ENCODE measurements at places on chromosomes 1 and 21. TPM values are rescaled to one million over a fixed set of nuclear protein-coding genes. Genes with fewer than 3 reads are reported as not detected.

DNA sequence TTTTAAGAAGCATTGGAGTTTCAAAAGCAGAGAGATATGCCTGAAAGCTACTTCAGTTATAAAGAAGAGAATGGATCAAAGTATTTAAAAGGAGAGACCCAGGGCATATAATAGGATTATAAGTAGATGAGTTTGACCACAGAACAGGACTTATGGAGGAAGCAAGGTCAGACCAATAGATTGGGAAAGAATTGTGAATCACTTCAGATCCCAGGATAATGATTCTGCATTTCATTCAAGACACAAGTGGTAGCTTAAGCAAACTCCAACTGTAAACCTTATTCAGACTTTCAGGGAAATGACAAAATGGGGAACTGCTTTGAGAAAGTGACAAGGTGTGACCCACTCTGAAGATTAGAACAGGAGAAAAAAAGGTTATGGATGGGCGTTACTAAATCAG, 18.9 kb upstream of the OR10J5 start:
- DNase-seq, result no peak

GRCh38 chr1:178810585-178810984, 60.3 kb downstream of the ANGPTL1 start:
- DNase-seq, result no peak

- peak; percentile 58 for DNase-seq
Measured at GRCh38 chr21:36479415-36480402, at the start of gene CLDN14. Gene CLDN14 (minus strand): TSS chr21:36480122. CDS start chr21:36461695, 18,427 bp downstream.

- no peak for DNase-seq
Measured at GRCh38 chr21:14758849-14759248, 212.7 kb upstream of the SAMSN1 start.

The FCRL1 gene
- total RNA-seq, result not detected

DNA sequence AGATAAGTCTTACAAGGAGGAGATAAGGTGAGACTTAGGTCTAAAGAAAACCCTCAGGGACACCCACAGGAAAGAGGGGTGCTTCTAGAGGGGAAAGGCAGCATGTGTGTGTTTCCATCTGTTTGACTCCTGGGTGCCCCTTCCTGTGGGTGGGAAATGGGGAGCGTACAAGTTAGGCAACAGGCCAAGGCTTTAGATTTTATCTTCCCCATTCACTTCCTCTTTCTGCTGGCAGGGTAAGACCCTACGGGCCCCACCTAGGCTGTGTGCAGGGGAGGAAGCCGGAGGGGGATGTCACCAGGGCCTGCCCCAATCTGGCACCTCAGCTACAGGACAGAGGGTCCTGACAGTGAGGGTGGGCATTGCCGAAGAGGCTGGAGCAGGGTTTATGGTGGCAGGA, 2.5 kb upstream of the OLIG1 start:
- no peak for DNase-seq

DNA sequence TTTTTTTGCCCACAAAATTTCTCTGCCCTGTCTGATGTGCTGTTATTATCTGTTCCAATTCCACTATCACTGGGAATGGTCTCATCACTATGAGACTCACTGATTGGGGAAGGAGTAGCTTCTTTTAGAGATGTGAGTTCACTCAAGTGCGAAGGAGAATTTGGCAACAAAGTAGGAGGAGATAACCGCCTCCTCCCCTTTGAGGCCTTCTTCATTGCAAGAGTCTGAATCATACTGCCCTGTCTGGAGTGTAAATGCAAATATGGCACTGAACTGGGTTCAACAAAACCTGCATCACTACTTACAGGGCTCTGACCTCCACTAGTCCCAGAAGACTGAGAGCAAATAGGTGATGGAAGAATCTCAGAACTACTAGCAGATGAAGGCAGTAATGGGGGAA, 83.4 kb downstream of the ASH1L start:
- DNase-seq, result peak; percentile 72

DNA sequence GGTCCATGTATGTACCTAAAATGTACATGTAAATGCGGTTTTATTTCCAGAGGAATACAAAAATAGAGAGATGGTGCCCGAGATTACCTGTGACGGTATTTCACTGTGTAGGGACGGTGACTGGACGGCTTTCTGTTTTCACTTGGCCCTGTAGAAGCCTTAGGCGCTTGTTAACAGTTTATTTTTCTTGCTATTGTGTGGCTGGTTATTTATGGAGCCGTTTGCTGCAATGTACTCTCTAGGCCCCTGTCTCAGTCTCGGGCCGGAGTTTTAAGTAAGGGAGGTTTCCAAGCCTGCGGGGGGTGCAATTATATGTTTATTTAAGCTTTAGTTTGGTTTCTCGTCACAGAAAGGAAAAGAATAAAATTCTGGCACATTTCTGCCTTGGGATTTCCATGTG, 413 bp downstream of the EFCAB7 start:
- DNase-seq, result no peak

- DNase-seq, result no peak
Measured at GRCh38 chr1:41894101-41894807, 24.5 kb downstream of the HIVEP3 start.

DNA sequence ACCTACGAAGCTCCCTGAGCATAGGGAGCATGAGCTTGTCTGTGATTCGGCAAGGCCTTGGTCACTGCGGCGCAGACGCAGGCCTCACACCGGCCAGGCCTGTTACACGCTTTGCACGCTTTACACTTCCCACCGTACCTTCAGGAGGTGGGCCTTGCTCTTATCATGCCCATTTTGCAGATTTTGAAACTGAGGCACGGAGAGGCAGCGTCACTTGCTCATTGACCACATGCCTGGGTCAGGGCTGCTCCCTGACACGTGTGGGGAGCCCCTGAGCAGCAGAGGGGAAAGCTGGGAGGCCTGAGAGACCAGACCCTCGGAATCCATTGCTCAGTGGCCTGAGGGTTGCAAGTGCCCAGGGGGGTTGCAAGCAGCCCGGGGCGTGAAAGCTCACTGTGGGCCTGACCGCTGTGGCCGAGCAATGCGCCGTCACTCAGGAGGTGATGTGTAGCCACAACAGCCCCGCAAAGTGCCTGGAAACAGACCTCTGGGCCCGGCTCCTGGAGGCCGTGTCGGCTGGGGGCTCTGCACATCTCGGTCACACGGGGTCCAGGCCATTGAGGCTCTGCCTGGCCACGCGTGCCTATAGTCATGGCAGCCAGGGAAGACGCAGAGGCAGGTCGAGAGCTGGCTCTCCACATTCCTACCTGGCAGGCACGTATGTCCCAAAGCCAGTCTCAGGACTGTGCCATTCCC, 6.9 kb downstream of the ARHGEF16 start:
- no peak for DNase-seq

- DNase-seq, result peak; percentile 10
Measured at GRCh38 chr1:225577241-225577640, 75.7 kb downstream of the ENAH start.

The DPM3 gene
- 29.0 TPM for total RNA-seq

DNA sequence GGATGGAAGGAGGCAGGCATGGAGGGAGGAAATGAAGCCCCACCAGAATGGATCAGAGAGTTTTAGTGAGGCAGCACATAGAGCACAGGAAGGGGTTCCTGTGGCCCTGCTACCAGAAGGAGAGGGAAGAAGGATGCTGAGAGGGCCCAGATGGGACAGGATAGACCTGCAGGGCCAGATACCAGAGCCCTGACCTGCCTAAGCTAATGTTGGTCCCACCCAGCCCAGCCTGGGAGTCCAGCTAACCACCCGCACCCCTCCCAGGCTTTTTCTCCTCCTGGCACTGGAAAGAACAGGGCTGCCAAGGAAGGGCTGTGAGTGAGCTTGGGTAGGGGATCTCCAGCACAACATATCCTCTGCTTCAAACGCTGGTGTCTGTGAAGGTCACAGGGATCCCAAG, 6.9 kb downstream of the NECTIN4 start:
- no peak for DNase-seq

GRCh38 chr1:226964068-226964425, 24.0 kb downstream of the COQ8A start:
- no peak for DNase-seq

The CASP9 gene
- 7.0 TPM for total RNA-seq

- DNase-seq, result no peak
Measured at GRCh38 chr21:37628362-37628761, 261.8 kb downstream of the DYRK1A start.

DNA sequence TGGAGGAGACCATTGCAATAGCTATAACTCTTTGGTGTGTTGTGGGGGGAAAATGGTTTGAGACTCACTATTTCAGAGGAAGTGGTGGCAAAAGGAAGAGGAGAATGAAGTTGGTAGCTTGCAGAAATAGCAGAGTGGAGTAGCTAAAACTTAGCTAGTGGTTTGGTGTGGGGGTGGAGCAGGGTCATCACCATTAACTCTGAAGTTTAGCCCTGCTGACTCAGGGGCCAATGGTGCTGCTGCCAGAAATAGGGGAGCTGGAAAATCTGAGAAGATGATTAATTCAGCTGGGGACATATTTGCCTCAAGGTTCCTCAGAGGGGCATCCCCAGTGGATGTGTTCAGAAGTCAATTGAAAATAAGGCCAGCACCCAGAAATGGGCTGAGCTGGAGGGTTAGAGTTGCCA, 65.4 kb downstream of the RUNX1 start:
- DNase-seq, result peak; percentile 63

The YY1AP1 gene
- total RNA-seq, result 26.4 TPM

GRCh38 chr1:202791077-202791747, 17.0 kb downstream of the KDM5B start:
- DNase-seq, result no peak

GRCh38 chr1:193458628-193459027, 272.2 kb upstream of the B3GALT2 start:
- DNase-seq, result no peak

DNA sequence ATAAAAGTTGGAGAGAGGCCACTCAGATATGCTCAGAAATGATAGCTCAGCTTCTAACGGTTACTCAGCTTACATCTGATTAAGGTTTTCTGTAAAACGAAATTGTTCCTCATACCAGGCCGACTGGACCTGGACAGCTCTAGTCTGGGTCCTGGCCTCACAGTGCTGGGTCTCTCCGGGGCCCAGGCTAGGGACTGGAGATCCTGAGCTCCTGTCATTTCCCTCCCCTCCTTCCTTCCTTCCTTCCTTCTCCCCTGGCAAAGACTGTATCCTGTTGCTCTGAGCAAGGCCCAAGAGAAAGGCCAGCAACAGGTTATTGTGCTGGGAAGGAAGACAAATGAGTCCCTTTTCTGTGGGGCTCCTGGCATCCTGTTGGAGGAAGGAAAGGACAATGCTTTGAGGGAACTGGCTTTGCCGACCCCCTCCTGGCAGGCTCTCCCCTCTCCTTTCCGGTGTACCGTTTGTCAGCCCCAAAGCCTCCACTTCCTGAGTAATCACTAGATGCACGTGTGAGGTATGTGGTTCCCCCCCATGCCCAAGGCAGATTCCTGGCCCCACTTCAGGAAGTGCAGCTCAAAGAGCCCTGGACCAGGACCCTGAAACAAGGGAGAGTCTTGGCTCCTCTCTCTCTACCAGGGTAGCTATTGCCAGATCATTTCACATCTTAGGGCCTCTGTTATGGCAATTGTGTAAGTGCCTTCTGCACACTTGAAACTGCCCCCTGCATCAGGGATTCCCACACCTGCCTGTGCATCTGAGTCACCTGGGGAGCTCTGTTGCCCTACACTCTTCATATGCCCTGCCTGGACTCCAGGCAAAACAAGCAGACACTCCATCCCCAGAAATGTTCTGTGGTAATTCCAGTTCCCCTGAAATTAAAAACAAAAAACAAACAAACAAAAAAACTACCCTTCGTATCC, 212.7 kb upstream of the FGGY start:
- DNase-seq, result peak; percentile 41

DNA sequence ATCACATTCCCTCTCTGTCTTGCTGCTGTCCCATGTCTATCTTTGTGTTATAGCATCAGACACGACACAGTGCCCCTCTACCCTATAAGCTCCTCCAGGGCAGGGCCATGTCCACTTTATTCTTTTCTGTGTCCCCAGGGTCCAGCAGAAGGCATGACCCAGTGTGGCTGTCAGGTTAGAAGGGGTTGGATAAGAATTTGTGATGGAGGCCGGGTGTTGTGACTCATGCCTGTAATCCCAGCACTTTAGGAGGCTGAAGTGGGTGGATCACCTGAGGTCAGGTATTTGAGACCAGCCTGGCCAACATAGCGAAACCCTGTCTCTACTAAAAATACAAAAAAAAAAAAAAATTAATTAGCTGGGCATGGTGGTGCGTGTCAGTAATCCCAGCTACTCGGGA, 26.3 kb upstream of the RNF19B start:
- DNase-seq, result no peak

The HMCN1 gene
- total RNA-seq, result 7.8 TPM

DNA sequence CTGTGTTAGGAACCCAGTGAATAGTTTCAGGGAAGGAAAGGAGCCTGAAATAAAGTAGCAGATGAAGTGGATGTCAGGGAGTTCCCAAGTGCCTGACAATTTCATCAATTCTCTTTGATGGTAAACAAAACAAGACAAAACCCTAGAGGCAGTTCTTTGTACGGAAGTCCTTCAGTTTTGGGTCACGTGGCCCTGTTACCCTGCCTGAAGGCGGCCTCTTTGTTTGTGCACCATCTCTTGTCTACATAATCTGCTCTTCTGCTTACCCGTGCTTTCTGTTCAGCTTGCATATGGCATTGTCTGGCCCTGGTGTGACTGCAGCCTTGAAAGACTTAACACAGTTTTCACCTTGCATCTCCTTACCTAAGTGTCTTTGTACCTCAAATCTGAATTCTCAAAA, 166.7 kb upstream of the DUSP10 start:
- DNase-seq, result no peak

GRCh38 chr1:65998763-65999583, 206.3 kb downstream of the PDE4B start:
- no peak for DNase-seq

The ACP6 gene
- 2.5 TPM for total RNA-seq

- no peak for DNase-seq
Measured at GRCh38 chr1:48772211-48772610, 4.5 kb downstream of the BEND5 start.

The PDE9A gene
- 0.90 TPM for total RNA-seq

GRCh38 chr1:193259636-193260035, 73.2 kb upstream of the B3GALT2 start:
- DNase-seq, result no peak

DNA sequence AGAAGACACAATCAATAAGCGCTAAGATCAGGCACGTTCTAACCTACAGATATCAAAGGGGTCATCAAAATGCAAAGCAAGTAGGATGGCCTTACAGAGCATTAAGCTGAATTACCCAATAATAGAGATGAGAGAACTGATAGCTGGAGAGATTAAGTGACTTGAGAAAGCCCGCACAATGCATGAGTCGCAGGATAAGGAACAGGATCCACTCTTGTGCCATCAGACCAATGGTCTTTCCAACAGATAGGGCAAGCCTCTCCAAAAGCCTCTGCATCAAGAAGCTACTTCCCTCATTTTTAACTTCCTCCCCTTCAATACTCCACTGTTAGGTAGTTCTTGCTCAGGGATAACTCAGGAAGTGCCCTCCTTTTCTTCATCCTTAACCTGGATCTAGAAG, 2.6 kb downstream of the CHML start:
- peak; percentile 40 for DNase-seq

The LRRC53 gene
- total RNA-seq, result not detected

Measured in IMR-90 (cell line).